ENCODE measurements at places on chromosomes 5 and 9.

- peaks cover 3% of the 10 kb centered on the region for H3K4me1 ChIP-seq
- H3K27me3 ChIP-seq, result no peaks in the 10 kb centered on the region
- H3K27ac ChIP-seq, result no peak overlapping the region
- H3K4me3 ChIP-seq, result no peak overlapping the region
- no peak for DNase-seq
- H3K36me3 ChIP-seq, result no peaks in the 10 kb centered on the region
Measured at GRCh38 chr9:19473605-19474004, 64.8 kb downstream of the ACER2 start.

DNA sequence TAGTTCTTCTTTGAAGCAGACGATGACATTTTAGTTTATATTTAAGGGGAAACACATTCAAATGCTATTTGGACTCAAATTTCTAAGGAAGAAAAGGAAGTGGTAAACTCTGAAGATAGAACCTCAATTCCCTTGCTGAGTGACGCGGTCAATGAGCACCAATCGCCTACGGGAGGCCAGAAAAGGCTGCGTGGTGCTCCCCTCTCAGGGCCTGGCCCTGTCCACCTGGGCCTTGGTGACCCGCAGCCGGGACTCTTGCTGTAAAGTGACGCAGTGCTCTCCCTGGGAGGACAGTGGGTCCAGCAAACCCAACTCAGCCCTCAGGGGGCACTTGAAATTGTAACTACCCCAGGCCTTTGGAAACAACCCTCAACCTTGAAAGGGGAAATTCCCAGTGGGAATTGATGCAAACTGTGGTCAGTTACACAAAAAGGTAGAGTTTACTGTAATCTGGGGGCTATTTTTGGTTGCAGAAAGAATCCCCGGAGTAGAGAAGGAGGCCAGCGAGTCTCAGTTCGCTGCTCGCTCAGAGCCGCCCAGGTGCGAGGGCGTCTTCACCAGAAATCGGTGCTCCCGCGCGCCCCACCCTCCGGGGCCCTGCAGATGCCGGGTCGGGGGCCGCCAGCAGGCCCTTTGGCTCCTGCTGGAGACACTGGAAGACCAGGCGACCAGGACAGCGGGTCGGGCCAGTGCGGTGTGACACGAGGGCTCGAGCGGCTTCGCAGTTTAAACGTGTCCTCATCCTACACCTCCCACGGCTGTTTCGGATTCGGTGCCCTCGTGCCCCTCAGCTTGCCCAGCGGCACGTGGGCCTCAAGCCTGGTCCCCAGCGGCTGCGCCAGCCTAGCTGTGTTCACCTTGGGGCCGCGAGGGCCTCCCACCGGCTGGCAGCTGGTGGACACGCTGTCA, 1.4 kb upstream of the ANKRD33B start:
- H3K4me1 ChIP-seq, result no peaks in the 10 kb centered on the region
- no peaks in the 10 kb centered on the region for H3K36me3 ChIP-seq
- H3K27me3 ChIP-seq, result peaks cover 3% of the 10 kb centered on the region
- H3K4me3 ChIP-seq, result no peak overlapping the region
- no peak overlapping the region for H3K27ac ChIP-seq
- DNase-seq, result no peak

GRCh38 chr5:165714598-165714997, 2209.2 kb downstream of the MAT2B start:
- H3K36me3 ChIP-seq, result no peaks in the 10 kb centered on the region
- no peaks in the 10 kb centered on the region for H3K27me3 ChIP-seq
- no peak for DNase-seq
- H3K27ac ChIP-seq, result no peak overlapping the region

DNA sequence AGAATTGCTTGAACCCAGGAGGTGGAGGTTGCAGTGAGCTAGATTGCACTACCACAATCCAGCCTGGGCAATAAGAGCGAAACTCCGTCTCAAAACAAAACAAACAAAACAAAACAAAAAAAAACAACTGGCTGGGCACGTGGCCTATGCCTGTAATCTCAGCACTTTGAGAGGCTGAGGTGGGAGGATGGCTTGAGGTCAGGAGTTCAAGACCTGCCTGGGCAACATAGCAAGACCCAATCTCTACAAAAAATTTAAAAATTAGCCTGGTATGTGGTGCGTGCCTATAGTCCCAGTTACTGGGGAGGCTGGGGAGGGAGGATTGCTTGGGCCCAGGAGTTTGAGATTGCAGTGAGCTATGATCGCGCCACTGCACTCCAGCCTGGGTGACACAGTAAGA, 23.3 kb upstream of the WDR5 start:
- H3K36me3 ChIP-seq, result no peaks in the 10 kb centered on the region
- no peaks in the 10 kb centered on the region for H3K4me1 ChIP-seq
- no peak for DNase-seq
- H3K4me3 ChIP-seq, result no peak overlapping the region
- no peaks in the 10 kb centered on the region for H3K27me3 ChIP-seq

- no peaks in the 10 kb centered on the region for H3K36me3 ChIP-seq
- H3K27ac ChIP-seq, result no peak overlapping the region
- H3K4me1 ChIP-seq, result peaks cover 2% of the 10 kb centered on the region
- no peaks in the 10 kb centered on the region for H3K27me3 ChIP-seq
- H3K4me3 ChIP-seq, result no peak overlapping the region
Measured at GRCh38 chr9:34430843-34431437, 27.4 kb downstream of the FAM219A start.

Data from kidney (tissue), 22 donors.